ENCODE measurements at places on chromosomes 11 and 22.

- H3K4me3 ChIP-seq, result no peak overlapping the region
- no peak overlapping the region for H3K27ac ChIP-seq
- no peak for DNase-seq
- H3K4me1 ChIP-seq, result no peaks in the 10 kb centered on the region
Measured at GRCh38 chr22:47322854-47323253, 560.4 kb downstream of the TBC1D22A start.

DNA sequence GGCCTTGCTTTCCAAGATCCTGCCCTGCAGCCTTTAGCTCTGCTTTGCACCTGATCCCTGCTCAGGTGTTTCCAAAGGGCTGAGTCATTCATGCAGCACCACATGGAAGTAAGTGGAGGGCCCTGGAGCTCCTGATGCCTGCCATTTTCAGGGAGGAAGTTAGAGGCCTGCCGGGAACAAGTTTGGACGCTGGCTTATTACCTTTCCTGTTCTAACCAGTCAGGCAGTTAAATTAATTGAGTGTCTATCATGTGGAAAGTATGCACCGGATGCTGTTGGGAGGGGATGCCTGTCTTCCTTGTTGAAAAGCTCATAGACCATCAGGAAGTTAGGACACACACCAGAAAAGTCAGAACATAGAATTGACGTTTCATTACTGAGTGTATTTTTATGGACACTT, 73.7 kb upstream of the PLET1 start:
- H3K4me3 ChIP-seq, result no peak overlapping the region
- DNase-seq, result no peak
- no peaks in the 10 kb centered on the region for H3K27me3 ChIP-seq
- no peak overlapping the region for H3K27ac ChIP-seq
- H3K4me1 ChIP-seq, result peaks cover 2% of the 10 kb centered on the region

GRCh38 chr11:70029115-70029860, 48.8 kb upstream of the ANO1 start:
- H3K4me3 ChIP-seq, result no peak overlapping the region
- H3K27me3 ChIP-seq, result peaks cover 2% of the 10 kb centered on the region
- H3K36me3 ChIP-seq, result no peaks in the 10 kb centered on the region
- H3K27ac ChIP-seq, result no peak overlapping the region
- DNase-seq, result no peak

DNA sequence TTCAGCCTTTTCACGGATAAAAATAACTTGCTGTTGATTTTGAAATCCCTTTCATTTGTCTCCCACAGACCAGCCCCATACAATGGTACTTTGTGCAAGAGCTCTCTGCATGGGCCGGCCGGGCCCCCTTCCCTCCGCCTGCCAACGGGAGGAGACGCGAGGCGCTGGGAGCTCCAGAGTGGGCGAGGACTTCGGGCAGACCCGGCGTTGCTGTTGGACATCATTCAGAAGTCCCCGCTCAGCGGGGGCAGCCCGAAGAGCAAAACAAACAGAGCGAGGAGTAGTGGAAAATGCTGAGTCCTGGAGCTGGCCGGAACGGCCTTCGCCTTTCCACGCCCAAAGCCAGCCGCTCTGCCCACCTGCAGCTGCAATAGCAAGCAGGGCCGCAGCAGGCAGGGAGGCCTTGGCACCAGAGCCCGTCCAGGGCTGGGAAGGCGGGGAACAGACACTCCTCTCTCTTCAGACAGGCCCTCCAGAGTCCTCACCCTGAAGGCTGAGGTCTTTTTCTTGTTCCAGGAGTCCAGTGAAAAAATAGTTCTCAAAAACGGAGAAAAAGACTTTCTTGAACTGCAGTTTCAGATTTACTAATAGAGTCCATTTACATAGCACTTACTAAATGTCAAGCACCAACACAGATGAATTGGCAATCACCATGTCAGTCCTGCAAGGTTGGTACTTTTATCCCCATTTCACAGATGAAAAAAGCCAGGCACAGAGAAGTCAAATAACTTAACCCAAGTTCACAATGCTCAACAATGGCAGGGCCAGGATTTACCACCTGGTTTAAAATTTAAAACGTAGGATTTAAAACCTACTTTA, 135.5 kb downstream of the ETS1 start:
- peak overlapping the region; percentile 83 for H3K27ac ChIP-seq
- H3K27me3 ChIP-seq, result peaks cover 4% of the 10 kb centered on the region
- no peaks in the 10 kb centered on the region for H3K36me3 ChIP-seq
- H3K4me3 ChIP-seq, result peak overlapping the region; percentile 10
